AG04450 (cell line): ENCODE measurements at places on chromosomes 13 and 19.

DNA sequence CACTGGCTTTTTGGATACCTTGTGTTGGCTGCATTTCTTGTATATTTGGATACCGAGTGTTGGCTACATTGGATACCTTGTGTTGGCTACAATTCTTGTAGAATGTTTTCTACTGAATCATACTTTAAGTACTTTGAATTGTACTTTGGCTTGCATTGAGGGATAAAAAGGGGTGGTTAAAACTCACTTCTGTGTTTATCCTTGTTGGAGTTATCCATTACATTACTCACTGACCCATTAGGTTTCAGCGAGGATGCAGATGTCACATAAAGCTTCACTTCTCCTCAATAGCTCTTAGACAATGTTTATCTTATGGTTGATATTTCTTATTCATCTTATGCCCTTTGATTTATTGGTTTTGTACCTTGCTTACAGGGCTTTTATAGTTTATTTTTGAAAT, 43.1 kb downstream of the PDS5B start:
- no peak for DNase-seq

DNA sequence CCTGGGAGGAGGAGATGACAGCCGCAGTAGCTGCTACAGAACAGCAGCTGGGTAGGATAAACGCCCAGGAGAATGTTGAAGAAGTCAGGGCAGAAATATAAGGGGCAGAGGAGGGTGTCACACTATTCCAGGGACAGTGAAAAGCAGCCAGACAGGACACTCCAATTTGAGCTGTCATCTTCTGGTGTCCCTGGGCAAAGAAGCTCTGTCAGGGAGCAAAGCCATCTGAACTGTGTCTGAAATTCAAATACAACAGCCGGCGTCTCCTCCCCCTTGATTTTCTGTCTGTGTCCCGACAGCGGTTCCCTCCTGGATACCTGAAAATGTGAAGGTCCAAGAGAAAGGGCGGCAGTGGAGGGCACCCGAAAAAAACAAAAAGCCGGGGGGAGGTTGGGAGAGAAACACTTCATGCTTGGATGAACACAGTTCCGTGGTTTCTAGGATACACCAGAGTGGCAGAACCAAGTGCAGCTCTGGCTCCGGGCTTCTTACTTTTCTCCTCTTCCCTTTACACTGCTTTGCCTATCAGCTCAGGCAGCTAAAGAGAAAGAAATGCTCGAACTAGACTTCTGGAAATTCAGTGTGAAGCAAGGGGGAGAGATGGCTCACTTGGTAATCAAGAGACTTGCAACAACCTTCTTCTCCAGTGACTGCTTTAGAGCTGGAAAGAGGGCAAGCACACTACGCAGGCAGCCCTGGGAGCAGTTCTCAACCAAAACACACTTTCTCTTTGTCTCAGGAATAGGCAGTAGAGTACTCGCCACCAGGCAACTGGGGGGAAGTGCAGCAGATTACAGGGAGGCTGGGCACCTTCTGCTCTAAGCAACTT, 465.6 kb downstream of the ITGBL1 start:
- no peak for DNase-seq

DNA sequence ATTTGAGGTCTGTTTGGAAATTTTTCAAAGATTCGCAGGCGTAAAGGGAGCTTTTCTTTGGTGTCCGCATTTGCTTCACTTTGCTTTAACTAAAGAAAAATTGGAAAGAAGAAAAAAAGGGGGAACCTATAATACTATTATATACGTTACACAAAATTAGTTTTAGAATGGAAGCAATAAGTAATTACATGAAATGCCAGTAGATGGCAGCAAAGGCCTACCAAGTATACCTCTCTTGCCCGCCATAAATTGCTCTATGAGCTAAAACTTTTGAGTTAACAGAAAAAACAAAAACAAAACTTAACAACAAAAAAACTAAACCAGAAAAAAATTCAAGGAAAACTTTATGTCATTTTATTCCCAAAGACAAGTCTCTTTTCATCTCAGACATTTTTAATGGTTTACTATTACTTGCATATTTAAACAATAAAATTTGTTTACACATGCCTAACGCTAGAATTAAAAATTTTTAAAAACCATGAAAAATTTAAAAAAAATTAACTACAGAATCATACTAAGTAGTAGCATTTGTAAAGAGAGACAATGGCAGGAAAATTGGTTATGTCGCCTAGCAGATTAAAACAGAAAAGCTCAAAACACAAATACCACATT, 271.4 kb downstream of the NALCN start:
- DNase-seq = peak; percentile 29

DNA sequence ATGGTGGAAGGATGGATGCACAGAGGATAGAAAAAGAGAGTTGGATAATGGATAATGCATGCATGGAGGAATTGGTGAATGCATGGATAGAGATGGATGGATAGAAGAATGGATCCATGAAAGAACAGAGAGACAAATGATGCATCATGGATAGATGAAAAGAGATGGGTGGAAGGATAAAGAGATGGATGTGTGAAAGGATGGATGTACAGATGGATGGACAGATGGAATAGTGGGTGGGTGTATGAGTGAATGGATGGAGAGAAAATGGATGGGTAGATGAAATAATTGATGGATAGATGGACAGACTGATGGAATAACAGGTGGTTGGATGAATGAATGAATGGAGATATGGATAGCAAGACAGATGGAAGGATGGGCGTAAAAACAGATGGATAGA, 25.7 kb downstream of the OLFM2 start:
- no peak for DNase-seq

GRCh38 chr13:39985071-39985470, 329.6 kb downstream of the COG6 start:
- no peak for DNase-seq

GRCh38 chr13:114296448-114296847, 15.0 kb downstream of the UPF3A start:
- DNase-seq = no peak

DNA sequence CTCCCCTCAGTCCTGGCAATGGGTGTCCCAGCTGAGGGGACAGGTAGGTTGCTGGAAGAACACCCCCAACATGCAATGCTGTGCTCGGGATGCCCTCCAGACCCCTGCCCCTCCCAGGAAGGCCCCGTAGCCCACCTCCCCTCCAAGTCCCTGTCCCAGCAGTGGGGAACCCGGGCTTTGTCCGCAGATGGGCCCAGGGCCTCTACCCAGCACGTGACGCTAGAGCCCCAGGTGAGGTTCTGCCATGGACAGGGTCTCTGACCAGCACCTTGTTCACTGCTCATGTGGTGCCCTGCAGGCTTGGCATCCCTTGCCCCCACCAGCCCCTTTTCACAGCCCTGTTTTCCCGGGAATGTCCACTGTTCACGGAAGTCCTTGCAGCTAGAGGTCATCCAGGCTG, 220.0 kb upstream of the SGCG start:
- DNase-seq = no peak
